Iris pigment epithelial cell (primary cell): ENCODE measurements at places on chromosomes 13 and 19.
A peak's percentile ranks its signal among the peaks of the same experiment; 100 is the strongest.

DNA sequence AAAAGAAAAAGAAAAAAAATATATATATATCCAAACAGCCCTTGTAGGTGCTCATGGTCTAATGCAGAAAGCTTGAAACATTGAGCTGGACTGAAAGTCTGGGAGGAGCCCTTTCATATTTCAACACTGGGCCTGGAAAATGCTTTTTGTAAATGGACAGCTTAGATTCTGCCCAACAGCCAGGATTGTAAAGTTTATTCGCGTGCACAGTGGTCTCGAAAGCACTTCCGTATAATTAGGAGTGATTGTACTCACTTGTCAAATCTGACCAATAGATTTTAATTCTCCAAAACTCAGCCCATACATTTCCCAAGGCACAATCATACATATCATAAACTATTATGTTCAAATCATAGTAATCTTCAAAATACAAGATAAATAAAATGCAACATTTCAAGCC is 260.1 kb downstream of the COL4A1 start:
- DNase-seq: no peak

DNA sequence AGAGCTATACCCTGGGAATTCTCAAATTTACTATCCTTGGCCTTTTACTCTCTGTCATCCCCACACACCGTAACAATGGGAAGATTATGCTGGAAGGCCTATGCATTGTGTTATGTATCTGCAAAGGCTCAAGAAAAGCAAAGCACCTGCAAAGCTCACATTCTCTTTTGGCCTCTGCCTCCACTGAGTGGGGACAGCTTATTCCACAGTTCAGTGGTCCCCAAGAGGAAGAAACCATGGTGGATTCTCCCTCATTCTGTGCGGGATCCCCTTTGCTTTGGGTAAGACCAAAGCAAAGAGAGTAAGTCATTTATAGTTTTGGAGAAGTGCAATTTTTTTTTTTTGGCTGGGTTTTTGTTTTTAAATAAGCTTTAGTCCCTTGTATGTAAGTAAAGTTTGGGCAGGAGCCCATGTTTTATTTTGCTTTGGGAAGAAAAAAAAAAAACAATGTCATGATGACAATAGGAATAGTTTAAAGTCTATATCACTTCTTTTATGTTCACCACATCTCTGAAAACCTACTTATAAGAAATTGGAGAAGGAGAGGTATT is 530.6 kb downstream of the FGF9 start:
- no peak for DNase-seq

DNA sequence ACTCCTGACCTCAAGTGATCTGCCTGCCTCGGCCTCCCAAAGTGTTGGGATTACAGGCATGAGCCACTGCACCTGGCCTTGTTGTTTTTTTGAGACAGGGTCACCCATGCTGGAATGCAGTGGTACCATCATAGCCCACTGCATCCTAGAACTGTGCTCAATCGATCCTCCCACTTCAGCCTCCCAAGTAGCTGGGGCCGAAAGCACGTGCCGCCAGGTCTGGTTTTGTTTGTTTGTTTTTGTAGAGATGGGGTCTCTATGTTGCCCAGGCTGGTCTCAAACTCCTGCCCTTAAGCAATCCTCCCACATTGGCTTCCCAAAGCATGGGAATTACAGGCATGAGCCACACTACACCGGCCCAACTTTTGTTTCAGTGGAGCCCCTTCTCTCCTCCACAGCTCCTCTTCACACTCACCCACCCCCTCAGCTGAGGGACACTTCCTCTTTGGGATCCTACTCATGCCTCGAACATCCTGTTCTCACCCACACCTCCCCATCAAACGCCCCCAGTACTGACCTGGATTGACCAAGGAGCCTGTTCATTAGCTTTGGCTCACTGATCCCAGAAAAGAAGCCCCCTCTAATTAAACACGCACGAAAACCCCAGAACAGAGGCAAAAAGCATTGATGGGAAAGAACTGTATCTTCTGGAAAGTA is 12.8 kb upstream of the CERS4 start:
- DNase-seq: no peak

GRCh38 chr13:31018511-31018910 is 86.1 kb downstream of the TEX26 start:
- no peak for DNase-seq

DNA sequence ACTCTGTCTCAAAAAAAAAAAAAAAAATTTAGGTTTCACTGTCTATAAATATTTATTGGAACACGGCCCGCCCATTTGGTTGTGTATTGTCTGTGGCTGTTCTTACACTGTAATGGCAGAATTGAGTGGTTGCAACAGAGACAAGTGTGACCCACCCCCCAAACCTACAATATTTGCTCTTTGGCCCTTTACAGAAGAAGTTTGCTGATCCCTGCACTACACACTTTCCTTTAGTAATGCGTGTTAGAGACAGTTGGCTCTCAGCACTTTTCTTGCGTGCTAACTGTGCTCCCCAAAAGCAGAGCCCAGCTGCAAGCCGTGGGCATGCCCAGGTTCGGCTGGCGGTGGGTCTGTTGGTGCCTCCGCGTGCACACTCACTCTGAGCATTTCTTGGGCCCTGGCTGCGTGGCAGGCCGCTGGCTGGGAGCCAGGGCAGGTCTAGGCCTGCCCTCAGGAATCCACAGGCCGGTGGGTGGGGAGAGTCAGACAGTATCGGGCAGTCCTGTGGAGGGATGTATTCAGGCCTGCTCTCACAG is 72.6 kb downstream of the SIPA1L3 start:
- no peak for DNase-seq

- no peak for DNase-seq
These were observed 8.4 kb upstream of the ZNF554 start for GRCh38 chr19:2811221-2811722.

DNA sequence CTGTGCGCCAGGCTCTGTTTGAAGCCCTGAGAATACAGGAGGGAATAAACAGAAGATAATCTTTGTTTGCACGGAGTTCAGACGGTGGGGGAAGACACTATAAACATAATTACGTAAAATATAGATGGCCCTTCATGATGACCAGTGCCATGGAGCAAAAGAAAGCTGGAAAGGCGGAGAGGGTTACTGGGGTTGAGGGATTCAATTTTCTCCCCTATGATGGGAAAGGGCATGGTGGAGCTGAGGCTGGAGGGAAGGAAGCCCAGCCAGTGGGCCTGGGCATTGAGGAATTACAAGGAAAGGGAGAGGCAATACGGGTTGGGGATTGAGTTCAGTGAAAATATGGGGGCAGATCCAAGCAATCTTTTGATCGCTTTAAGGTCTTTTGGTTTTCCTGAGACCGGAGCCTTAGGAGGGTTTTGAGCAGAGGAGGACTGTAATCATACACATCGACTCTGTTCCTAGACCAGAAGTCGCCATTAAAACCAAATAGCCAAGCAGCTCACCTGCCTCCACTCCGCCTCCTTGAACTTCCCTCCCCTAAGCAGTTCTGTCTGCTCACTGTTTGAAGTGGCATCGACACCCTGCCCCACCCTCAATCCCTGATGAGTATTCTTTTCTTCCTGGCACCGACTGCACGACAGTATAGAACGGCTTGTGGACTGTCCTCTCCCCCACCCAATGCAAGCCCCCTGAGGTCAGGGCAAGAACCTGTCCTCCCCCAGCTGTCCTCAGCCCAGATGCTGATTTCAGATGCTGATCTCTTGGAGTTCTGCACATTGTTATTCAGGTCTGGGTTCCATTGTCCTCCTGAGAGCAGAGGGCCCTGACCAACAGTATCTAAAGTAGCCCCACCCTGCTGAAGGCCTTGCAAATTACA is 813 bp upstream of the ZNF296 start:
- no peak for DNase-seq

DNA sequence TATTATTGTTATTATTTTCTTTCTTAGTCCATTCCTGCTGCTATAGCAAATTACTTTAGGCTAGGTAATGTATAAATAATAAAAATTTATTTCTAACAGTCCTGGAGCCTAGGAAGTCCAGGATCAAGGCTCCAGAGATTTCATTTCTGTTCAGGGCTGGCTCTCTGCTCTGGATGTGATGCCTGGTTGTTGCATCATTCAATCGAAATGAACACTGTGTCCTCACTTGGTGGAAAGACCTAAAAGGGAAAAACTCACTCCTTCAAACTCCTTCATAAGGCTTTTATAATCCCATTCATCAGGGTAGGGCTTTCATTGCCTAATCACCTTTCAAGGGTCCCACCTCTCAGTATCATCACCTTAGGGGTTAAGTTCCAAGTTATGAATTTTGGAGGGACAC is 395.0 kb downstream of the EFNB2 start:
- peak; percentile 55 for DNase-seq

DNA sequence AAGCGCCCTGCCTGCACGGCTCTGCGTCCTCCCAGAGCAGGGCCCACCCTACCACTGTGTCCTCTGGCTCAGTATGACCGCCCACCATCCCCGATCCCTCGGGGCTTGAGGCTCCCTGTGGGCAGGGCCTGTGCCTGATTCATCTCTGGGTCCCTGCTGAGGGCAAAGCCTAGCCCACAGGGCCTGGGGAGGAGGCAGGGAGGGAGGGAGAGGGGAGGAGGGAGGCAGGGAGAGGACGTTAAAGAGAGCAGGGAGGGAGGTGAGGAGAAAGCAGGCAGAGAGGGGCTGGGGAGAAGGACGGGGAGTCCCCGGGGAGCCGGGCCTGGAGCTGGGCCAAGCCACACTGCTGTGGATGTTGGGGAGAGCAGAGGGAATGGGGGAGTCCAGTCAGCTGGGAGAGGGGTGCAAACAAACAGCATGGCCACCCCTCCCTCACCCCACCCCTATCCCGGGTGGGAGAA is 4.0 kb upstream of the ERFL start:
- no peak for DNase-seq

GRCh38 chr19:52987221-52987620 is 24.5 kb upstream of the ZNF816 start:
- DNase-seq: no peak

- peak; percentile 21 for DNase-seq
These were observed 10.5 kb downstream of the PMIS2 start for GRCh38 chr19:35596366-35596999.

- no peak for DNase-seq
These were observed 6.3 kb downstream of the CACTIN start for GRCh38 chr19:3620145-3620816.

- DNase-seq: no peak
These were observed 4.8 kb upstream of the SERP2 start for GRCh38 chr13:44368599-44369368.

GRCh38 chr19:46221981-46222610 is 7.4 kb upstream of the IGFL1 start:
- DNase-seq: peak; percentile 59

DNA sequence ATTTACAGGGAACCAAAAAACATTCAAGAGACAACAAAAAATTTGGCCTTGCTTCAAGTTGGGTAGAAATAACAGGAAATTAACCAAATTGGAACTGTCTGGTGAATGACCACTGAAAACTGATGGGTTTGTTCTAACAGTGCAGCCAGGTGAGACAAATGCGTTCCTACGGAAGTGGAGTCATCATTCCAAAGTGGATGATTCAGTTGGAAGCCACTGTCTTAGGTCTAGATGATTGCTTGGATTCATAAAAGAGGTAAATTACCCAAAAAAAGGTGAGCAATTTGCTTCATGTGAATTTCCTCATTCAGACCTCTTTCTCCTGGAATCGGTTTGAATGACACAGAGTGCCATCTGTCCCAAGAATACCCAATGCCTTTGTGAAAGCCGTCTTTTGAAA is 87.1 kb upstream of the IPO5 start:
- DNase-seq: no peak

GRCh38 chr19:11460207-11460606 is 20.6 kb downstream of the ELAVL3 start:
- no peak for DNase-seq

DNA sequence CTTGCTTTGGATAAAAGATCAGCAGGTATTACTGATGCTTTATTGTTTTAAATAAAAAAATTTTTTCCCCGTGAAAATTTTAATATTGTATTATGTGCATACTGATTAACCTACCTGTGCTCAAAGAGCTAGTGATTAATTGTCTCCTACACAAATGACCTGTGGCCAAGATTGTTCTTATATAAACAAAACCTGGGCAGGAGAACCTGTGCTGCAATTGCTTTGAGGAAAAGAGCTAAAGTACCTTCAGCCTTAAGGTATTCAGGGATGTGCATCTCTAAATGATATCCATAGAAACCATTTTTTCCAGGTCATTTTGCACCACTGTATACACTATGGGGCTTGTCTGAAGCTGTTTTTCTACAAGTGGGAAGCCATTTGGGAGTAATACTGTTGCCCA is 1.2 kb downstream of the FRY start:
- no peak for DNase-seq

GRCh38 chr13:78020861-78021260 is 102.2 kb upstream of the EDNRB start:
- no peak for DNase-seq

DNA sequence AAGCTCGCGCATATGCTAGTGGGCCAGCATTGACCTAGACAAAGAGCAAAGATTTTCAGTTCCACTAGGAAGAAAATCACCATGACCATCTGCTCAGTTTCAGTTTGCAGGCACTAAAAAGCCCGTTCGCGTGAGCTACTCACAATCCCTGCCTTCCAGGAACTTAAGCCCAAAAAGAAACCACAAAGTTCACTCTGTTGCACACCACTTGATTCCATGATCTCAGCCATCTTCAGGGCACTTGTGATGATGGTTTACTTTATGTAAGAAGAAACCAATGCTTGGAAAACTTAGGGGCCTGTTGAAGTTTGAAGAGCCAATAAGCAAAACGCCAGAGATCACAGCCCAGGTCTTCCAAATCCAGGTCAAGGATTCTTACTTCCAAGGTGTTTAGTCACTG is 45.0 kb upstream of the SLC15A1 start:
- no peak for DNase-seq

DNA sequence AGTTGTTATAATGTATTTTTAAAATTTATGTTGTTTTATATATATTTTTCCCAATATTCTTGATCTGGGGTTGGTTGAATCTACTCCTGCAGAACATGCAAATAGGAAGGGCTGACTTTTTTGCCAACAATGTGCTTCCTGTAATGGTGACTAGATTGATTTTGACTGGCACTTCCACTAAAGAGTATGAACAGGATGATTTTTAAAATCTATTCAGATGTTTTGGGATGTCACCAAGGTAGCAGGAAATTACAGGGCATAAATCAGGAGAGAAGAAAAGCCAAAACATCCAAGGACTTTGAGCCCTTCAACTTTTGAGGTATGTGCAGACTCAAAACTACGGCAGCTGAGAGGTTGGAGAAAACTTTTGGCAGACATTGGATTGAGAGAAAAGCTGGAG is 1047.6 kb downstream of the SLITRK5 start:
- DNase-seq: no peak

GRCh38 chr19:31057476-31057875 is 291.8 kb downstream of the TSHZ3 start:
- DNase-seq: no peak

- DNase-seq: no peak
These were observed 16.9 kb downstream of the ERCC5 start for GRCh38 chr13:102862624-102863210.

DNA sequence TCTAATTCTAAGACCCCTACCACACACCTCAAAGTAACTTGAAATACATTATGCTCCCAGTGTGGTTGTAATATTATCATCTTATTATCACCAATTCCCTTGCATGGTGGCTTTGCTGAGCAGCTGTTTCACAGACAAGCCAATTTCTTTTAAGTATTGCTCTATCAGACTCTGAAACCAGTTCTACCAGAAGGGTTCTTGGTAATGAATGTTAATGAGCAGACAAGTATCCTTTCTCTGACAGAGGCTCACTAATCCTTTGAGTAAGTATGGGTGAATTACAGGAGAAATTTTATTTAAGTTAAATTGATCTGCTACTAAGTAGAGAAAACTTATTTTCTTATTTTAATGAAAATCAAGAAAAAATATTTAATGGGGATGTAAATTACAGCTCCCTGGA is 326.0 kb downstream of the GPC6 start:
- DNase-seq: no peak

- no peak for DNase-seq
These were observed 62.6 kb downstream of the MYH14 start for GRCh38 chr19:50266041-50266440.
